ENCODE measurements at places on chromosomes 3 and 15.

DNA sequence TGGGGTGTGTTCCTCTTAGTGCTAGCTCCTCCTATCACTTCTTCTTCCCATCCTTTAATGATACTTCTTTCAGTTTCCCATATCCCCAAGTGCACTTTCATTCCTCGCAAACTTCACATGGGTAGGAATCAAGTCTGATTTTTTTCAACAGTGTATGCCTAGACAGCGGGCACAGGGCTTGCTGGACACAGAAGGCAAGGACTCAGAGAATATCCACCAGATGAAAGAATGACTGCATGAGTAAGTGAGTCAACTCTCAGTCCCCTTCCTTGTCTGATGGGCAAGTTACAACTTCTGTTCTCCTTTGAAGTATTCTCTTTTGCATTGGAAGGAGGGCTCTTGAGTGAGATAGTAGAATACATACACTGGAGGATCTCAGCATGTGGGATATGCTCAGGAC, 3.1 kb upstream of the SQOR start:
- no peak for DNase-seq

DNA sequence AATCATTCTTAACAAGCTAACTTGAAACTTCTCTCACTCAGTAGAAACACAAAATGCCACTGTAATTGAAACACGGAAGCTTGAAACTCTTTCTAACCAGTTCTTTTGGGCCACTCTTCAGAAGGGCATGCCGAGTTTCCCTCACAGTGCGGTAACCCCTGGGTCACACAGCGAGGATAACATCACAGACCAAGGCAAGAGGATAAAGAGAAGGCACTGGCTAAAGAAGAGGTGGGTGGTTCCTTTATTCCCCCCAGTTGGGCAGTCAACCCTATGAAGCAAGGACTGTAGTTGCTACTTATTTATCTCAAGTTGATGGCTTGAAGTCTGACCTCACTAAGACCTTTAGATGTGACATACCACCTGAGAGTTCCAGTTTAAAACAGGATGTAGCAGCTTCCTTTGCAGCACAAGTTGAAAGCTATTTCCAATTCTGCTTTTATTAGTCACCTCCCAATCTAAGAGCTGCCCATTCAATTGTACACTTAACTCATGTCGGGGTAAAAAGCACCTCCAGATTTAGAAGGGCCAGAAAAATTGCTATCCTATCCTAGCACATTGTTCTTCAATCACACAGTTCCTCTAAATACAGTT, 272.4 kb downstream of the TIGIT start:
- no peak for DNase-seq

- DNase-seq: no peak
Measured at GRCh38 chr3:126911162-126912026, 71.5 kb upstream of the PLXNA1 start.

- no peak for DNase-seq
Measured at GRCh38 chr3:43885908-43886618, 195.3 kb downstream of the ABHD5 start.

DNA sequence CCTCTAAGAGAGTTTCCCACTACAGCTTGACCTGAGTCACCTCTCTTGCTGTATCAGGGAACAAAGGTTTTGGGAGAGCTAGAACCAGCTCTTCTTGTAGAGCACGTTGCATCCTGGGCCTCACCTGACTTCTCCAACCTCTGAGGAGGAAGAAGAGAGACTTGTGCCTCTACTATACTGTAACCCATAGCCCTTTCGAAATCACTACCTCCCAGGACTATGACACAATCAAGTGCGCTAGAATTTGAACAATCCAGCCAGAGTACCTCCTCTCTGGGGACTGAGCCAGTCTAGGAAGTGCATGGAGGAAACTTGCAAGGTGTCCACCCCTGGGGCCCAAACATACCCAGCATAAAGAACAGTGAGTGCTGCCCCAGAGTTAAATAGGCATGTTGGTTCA, 192.8 kb upstream of the BHLHE40 start:
- DNase-seq: no peak
